ENCODE measurements at places on chromosomes 1 and 21.

DNA sequence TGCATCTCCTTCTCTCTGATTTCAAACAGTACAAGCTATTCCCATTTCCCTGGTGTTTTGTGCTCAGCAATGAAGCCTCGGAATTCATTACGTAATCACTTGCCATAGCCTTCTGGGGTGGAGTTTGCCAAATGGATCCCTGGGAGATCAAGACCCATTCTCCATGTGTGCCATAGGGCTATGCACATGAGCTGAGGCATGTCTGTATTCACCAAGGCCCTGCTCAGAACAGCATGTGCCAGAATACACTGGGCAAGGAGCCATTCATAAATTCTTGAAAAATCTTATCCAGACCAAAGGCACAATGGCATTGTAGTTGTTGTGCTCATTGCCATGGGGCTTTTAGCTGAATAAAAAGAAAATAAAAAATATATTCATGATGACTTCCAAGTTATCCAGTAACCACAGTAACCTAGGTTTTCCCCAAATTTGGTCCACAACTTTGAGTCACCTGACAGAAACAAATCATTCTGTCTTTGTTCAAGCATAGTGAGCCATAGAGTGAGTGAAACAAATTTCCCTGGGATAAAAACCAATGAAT is 53.0 kb downstream of the CRB1 start:
- no peak for DNase-seq

DNA sequence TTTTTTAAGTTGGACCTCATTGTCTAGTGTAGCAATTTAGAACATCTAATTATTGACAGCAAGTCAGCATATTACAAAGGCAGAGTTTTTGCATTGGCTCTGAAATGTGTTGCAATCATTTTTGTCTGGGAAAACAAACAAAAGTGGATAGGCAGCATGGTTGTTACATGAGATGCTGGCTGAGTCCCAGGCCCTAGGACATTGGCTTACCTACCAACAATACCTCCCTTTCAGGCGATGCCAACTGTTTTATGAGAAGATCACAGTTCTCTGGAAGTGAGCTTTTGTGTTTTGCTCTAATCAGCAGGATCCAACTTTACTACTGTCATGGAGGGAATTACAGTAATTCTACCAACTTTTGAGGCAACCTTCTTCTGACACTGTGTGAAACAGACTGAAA is 71.5 kb upstream of the CXADR start:
- no peak for DNase-seq

DNA sequence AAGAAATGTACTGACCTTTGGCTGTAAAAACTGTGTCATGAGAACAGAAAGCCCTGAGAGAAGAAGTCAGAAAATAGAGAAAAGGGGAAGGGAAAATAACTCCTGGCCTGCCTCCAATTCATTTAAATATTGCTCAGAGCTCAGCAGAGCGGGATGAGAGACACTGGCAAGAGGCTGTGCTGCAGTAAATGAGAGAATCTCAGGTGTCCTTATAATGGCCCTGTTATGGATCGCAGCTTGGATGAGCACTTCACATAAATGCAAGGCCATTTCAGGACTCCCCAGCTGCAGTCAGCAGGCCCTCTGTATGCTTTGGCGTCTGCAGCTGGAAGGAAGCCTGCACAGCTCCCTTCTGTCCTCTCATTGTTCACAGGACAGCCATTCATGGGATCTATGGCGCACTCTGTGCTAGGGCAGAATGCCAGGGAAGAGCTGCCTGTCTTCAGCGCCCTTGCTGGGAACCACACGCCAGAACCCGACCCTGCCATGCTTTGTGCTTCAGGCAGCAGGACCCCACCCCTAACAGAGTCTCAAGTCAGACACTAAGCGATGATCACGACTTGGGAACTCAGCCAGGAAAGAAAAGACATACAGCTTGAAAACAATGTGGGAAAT is 20.7 kb upstream of the ABCB10 start:
- no peak for DNase-seq

- DNase-seq, result no peak
Observed at GRCh38 chr1:27353166-27353565, 11.3 kb downstream of the SYTL1 start.

- DNase-seq, result no peak
Observed at GRCh38 chr1:245577191-245578157, 422.7 kb downstream of the KIF26B start.

DNA sequence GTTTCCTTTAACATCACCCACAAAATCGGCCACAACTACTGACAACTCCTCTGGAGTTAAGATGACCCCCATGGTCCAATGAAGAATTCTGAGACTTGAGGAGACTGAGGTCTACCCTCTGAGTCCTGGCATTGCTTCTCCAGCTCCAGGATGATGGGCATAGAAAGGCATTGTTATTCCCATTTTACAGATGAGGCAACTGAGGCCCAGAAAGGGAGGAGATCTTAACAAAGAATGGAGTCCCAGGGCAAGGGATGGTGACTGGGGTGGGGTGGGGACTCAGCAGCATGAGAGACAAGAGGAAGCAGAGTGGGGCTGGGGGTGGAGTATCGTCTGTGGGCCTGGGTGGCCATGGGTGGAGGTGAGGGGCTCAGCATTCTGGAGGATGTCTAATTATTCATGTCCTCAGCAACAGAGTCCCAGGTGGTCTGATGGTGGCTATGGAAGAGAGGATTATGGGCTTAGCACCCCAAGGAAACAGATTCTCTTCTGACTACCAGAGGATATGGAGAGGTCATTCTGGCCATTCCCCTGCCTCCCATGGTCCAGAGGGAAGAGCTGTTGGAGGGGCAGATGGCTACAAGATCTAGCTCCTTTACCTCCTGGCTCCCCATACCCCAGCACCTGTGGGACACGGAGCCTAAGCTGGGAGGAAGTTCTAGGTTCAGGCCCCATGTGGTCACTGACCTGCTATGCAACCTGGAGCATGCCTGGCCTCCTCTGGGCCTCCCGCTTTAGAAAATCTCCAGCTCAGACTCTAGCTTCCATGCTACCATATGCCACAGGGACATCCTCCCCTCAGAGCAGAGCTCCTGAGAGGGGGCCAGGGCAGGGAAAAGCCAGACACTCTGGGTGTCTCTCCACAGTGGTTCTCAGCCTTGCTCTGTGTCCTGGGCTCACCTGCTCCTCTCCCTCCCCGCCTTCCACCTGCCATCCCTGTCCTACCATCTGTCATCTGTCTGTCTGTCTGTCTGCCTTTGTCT is 37.4 kb upstream of the DMBX1 start:
- no peak for DNase-seq

- no peak for DNase-seq
Observed at GRCh38 chr1:158931055-158931737, at the start of gene PYHIN1. Gene PYHIN1, plus strand, starts transcription at chr1:158931552. Its CDS starts 5,359 bp downstream, at chr1:158936911.

DNA sequence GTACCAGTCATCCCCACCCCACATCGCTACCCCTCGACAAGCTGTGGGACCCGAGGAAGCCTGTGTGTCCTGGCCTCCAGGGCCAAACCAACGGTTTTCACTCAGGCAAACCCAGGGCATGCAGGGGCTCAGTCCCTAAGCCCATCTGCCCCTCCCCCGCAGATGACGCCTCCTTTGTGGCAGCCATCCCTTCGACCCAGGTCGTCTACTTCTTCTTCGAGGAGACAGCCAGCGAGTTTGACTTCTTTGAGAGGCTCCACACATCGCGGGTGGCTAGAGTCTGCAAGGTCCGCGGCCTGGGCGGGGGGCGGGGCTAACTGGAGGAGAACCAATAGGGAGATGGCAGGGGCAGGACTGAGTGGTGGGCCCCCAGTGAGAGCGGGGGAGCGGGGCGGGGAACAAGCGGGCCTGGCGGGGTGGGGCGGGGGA is 7.4 kb downstream of the SEMA4A start:
- peak; percentile 45 for DNase-seq

GRCh38 chr1:245762396-245762910 is 607.7 kb downstream of the KIF26B start:
- no peak for DNase-seq

GRCh38 chr1:29094433-29094832 is 29.3 kb downstream of the TMEM200B start:
- no peak for DNase-seq

DNA sequence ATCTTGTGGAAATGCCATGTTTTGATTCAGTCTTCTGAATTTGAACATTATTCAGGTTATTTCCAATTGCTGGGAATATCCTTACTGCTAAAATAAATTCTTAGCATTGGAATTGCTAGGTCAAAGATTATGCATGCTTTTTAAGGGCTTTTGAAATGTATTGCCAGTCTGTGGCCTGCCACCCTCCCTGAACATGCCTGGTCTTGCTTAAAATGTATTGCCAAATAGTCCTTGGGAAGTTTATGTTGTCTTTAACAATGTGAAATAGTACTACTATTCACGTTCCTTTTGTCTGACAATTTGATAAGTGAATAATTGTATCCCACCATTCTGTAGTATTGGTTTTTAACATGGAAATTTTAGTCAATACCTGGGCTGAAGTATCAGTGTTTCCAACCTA is 13.6 kb downstream of the TARDBP start:
- no peak for DNase-seq

DNA sequence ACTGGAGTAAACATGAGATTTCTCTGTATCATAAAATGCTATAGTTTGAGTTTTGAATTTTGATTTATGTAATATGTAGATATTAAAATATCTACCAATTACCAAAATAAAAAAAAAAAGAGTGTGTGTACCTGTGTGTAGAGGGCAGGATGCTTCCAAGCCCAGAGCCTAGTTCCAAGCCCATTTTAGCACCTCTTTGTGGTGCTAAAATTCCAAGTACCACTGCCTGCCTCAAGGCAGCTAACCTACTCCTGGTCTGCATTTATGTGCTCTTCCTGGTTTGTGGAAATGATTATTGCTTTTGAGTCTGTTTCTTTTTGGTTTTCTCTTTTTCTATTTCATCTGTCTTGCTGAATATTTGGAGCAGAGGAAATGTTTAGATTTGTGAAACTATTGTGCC is 8.7 kb upstream of the POU2F1 start:
- no peak for DNase-seq

GRCh38 chr1:245345191-245345884 is 190.6 kb downstream of the KIF26B start:
- no peak for DNase-seq

GRCh38 chr1:24248859-24249258 is 61.8 kb upstream of the IFNLR1 start:
- no peak for DNase-seq

- no peak for DNase-seq
Observed at GRCh38 chr1:212236664-212237220, 48.5 kb upstream of the PPP2R5A start.

DNA sequence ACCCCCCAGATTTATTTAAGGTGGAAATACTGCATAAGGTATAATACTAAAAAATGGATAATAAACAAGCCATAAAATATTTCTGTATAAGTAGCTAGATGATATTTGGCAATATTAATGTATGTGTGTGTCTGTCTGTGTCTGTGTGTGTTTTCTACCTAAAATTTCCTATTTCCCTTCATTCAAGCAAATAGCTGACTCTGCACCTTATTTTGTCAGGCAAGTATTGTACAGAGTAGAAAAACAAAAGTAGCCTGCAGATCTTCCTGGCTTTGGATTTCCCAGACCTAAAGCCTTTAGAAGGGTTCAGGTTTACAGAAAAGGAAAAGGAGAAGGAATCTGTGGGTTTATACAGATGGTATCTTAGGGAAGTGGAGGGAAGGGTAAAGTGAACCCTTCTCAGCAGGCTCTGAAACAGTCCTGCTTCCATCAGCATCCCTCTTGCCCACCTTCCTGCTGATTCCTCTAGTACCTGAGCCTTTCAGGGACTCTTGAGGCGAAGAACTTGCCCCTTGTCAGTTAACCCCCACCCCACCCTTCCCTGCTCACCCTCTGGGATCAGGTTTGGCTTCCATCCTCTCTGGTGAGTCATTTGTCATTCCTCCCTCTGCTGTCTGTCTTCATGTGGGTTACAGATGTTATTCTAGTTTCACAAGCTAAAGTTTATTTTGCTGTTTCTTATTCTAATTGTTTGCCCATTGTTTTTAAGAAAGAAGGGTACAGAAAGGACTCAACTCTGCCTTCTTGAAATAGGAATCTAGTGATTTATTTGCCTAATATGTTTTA is 21.7 kb upstream of the RGS16 start:
- DNase-seq, result no peak

DNA sequence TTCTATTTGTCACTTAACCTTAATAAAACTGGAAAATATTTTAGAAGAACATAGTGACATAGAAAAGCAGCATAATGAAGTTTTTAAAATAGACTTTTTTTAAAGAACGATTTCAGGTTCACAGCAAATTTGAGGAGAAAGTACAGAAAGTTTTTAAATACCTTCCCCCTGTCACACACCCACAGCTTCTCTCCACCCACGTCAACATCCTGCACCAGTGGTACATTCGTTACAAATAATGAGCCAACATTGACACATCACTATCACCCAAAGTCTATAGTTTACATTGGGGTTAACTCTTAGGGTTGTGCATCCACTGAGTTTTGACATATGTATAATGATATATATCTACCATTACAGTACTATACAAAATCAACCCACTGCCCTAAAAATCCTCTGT is 3.0 kb upstream of the SLC35F3 start:
- DNase-seq, result no peak

DNA sequence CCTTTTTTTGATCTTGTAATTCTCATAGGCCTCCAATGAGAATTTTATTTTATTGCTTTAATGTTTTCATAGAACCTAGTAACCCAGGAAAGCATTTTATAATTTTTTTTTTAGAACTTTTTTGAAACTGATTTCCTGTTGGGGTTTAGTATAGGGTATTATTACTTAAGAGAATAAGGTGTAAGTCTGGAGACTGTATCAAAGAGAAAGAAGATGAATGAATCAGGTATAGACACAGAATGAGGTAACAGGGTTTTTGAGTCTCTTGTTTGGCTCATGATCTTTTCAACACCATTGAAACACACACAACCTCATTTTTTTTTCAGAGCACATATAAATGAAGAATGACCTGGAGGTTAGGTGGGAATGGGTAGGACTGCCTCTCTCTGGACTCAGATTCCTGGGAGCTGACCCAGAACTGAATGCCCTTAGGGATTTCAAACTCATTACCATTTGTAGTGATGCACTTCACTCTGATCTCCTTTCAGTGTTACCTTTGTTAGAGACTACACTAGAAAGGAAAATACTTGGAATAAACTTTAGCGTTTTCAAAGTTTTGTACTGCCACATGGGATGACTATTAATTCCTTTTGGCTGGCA is 51.0 kb downstream of the EPB41 start:
- DNase-seq, result no peak

- DNase-seq, result no peak
Observed at GRCh38 chr1:176934370-176934769, 230.1 kb downstream of the ASTN1 start.

- DNase-seq, result no peak
Observed at GRCh38 chr1:60911966-60912697, 170.2 kb upstream of the NFIA start.
